Non-pigmented ciliary epithelial cell (primary cell): ENCODE measurements at places on chromosomes 7 and 10.

GRCh38 chr10:13810568-13810967 is 223.8 kb downstream of the PRPF18 start:
- DNase-seq = no peak

DNA sequence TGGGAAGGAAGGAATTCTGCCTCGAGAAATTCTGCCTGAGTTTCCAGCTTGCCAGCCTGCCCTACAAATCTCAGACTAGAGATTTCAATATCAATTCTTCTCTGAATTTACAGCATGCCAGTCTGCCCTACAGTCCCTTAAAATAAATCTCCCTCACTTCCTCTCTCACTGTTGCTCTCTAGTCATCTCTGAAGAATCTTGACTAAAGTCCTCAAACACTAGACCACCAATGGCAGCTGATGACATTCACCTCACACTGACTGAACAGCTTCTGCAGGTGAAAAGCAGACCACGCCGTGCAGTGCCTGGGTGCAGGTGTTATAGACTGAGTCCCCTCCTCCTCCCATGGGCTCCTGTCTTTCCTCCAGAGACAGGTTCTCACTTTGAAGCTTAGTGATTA is 30.4 kb downstream of the PPP1R3C start:
- DNase-seq = no peak

DNA sequence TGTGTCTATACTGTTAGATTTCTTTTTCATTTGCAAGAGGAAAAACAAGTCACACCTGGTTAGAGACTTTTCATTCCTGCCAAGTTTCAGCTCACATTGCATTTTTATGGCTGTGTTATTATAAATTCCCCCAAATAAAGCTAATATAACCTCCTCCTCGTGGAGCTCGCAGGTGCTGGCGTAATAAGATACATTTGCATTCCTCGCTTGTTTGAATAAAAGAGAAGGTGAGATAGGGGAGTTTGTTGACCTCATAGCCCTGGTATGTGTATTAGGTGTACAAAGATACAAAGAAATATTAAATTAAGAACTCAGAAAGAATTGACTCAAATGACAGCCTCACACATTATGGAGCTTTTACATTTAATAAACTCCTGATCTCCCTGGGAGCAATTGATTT is 257.7 kb upstream of the SP8 start:
- DNase-seq = no peak

DNA sequence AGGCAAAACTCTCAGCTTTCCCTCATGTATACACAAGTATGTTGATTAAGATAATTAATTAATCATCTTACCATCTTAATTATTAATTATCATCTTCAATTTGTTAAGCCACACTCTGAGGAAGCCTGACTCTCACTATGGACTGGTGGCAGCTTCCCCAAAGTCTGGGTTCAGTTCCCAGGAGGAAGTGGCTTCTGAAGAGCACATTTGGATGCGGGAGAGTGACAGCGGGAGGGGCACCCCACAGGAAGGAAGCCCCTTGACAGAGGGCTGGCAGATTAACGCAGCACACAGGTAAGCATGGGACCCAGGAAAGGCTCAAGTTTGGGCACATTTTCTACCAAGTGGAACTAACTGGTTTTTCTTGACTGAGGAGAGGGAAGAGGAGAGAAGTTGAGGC is 13.4 kb upstream of the SLIT1 start:
- DNase-seq = no peak

- no peak for DNase-seq
Measured at GRCh38 chr7:157977306-157977705, 610.3 kb downstream of the PTPRN2 start.

DNA sequence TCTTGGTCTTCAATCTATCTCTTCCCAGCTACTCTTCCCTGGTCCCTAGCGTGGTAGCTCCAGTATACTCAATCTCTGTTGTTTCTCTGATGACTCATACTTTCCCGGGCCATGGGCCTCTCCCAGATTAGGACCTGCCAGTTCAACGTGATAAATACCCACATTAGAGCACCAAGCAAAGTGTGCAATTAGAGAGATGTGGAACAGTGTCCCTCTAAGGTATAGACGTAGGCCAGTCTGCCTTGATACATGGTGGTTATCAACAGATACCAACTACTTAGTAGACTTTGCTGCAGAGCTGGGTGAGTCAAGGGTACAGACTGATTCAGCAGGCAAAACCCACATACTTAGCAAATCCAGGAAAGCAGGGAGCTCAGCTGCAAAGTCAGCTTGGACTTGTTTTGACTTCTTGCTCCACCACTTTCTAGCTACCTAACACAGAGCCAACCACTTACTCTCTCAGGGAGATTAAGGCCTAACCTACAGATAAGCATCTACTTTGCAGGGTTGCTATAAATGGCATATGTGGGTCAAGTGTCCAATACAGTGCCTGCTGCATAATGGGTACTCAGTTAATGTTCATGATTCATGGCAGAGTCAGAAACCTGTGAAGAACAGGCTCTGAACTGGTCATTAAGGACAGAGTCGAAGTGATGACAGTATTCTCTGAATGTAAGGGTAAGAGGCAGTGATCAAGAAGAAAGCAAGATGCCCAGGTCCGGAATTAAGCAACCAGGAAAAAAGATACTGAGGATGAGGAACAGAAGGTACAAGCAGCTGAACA is 176.1 kb downstream of the CHN2 start:
- peak; percentile 3 for DNase-seq

DNA sequence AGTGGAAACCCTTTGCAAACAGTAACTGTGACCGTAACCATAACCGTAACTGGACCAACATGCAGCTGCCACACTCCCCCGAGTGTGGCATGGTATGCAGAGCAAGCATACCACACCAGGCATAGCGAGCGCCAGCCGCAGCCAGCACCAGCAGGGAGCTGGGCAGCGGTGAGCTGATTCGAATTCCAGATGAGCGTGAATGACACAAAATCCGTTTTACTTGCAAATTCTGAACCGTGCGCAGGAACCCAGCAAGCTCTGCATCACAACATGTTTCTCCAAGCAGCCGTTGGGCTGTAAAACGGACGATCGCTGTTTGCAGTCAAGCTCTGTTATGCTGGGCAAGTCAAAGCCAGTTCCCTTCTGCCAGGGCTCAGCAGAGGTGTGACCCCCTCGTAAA is 111.1 kb downstream of the OAT start:
- no peak for DNase-seq

DNA sequence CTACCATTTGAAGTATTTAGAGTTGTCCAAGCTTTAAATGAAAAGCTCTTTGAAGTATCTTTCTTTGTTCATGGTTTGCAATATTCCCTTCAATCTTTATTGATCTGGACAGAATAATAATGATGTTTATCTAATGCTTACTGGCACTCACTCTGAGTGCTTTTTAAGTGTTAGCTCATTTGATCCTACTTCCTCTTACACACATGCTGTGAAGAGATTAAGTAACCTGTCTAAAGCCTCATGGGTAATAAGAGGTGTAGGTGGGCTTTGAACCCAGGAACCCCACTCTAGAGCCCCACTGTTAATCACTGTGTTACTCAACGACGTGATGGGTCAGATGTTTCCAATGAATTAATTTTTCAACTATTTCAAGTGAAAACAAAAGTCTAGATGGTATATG is 31.1 kb upstream of the ADD3 start:
- DNase-seq = no peak

GRCh38 chr10:112912410-112912928 is 37.6 kb upstream of the TCF7L2 start:
- DNase-seq = no peak

DNA sequence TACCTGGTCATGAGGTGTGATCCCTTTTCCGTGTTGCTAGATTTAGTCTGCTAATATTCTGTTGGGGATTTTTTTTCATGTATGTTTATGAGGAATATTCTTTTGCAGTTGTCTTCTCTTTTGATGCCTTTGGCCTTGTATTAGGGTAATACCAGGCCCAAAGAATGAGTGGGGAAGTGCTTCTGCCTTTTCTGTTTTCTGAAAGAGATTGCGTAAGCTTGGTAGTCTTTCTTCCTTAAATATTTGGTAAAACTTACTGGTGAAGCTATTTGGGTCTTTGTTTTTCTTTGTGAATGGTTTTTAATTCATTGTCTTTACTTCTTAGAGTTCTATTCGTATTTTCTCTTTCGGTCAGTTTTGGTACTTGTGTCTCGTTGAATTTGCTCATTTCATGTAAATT is 51.1 kb downstream of the SHH start:
- no peak for DNase-seq

DNA sequence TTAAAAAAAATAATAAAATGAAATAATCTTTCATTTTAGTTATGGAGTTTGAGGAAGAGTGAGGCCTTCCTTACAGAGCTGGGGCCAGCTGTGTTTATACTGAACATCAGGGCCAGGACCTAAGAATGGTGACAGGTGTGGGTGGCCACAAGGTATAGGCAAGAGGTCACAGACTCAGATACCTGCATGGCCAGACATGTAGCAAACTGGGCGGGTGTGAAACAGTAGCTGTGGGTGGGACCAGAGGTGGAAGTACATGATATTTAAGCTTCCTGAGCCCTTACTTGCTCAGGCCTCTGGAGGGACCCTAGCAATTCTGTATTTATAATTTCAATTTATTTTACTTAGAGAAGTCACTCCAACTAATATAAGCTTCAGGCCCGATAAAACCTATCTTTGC is 27.7 kb upstream of the CAMK1D start:
- no peak for DNase-seq

DNA sequence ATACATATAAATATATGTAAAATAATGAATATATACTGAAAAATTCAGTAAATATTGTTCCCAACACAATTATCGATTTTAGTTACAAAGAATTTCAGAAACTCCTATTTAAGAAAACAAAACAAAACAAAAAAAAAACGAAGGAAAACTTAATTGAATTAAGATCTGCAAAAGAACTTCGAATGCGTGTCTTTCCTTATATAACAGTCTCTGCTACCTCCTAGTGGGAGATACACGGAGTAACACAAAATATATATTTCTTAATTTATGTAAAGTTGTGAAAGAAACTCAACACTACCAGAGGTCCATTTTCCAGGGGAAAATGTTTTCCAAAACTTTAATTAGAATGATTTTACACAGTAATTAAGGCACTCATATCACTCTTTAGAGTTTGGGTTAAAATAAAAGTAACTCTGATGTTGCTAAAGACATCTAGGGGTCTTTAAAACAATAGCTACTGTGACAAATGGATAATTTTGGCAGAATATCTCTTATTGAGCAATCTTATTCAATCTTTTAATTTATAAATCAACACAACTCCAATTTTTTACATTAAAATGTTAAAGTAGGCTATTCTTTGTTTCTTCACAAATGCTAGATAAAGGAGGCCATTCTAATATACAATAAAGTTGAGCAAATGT is 41.6 kb downstream of the NEBL start:
- DNase-seq = peak; percentile 4

DNA sequence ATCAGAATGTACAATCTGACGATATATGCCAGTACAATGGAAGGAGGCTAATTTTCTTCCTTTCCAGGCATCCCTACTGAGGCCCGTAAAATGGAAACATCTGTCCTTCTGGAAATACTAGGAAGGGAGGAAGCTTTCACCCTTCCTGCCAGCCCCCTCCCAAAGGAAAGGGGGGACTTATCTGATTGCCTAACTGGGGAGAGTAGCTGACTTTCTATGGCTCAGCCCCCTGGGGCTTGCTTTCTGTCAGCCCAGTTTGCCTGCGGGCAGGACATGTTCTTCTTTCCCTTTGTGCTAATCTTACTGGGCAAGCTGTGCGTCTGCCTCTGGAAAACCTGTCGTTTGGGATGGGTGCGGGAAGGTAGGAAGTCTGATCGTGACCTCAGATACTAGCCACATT is 508.9 kb downstream of the SUGCT start:
- no peak for DNase-seq

GRCh38 chr7:4689151-4689550 is 7.1 kb downstream of the FOXK1 start:
- no peak for DNase-seq

GRCh38 chr10:129914153-129914855 is 49.8 kb downstream of the EBF3 start:
- DNase-seq = no peak

GRCh38 chr7:110119883-110120581 is 970.9 kb upstream of the LRRN3 start:
- no peak for DNase-seq

- no peak for DNase-seq
Measured at GRCh38 chr7:154480817-154481216, 428.6 kb downstream of the DPP6 start.

GRCh38 chr7:157267956-157268355 is 68.8 kb upstream of the DNAJB6 start:
- DNase-seq = no peak

- DNase-seq = no peak
Measured at GRCh38 chr7:121302214-121302745, 26.5 kb upstream of the WNT16 start.

- no peak for DNase-seq
Measured at GRCh38 chr10:4082861-4083260, 297.9 kb upstream of the KLF6 start.

GRCh38 chr7:99344061-99344647 is 18.5 kb downstream of the ARPC1A start:
- no peak for DNase-seq
